ENCODE measurements at places on chromosomes 11 and 22.

DNA sequence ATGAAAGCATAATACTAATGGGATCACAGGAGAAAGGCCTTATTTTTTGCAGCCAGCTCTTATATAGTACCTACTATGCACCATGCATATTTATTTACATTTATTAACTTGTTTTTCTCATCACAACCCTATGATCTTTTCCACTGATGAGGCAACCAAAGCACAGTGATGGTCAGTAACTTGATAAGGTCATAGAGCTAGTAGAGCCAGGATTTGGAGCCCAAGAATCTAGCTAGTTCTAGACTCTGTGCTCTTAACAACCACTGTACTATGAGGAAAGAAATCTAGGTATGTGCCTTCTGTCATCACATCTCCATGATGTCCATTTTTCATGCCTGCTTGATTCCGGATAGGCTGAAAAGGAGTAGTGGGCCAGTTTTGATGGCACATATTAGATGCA is 24.0 kb upstream of the ABTB2 start:
- no peak for DNase-seq

DNA sequence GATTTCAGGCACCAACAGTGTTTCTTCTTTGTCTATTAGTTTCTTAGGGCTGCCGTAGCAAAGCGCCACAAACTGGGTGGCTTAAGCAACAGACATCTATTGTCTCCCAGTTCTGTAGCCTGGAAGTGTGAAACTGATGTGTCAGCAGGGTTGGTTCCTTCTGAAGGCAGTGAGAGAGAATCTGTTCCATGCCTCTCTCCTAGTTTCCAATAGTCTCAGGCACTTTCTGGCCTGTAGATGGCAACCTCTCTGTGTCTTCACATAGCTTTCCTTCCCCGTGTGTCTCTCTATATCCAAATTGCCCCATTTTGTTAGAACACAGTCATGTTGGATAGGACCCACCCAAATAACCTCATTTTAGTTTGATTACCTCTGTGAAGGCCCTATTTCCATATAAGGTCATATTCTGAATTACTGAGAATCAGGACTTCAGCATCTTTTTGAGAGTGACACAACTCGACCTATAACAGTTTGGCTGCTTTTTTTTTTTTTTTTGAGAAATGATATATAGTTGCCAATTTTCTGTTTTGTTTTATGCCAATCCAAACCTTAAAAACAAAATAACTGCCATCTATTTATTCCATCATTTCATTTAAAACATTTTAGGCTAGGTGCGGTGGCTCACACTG is 108.2 kb downstream of the SLC36A4 start:
- DNase-seq, result peak; percentile 36

- no peak for DNase-seq
These were observed 693 bp upstream of the PRR14L start for GRCh38 chr22:31750365-31751284.

DNA sequence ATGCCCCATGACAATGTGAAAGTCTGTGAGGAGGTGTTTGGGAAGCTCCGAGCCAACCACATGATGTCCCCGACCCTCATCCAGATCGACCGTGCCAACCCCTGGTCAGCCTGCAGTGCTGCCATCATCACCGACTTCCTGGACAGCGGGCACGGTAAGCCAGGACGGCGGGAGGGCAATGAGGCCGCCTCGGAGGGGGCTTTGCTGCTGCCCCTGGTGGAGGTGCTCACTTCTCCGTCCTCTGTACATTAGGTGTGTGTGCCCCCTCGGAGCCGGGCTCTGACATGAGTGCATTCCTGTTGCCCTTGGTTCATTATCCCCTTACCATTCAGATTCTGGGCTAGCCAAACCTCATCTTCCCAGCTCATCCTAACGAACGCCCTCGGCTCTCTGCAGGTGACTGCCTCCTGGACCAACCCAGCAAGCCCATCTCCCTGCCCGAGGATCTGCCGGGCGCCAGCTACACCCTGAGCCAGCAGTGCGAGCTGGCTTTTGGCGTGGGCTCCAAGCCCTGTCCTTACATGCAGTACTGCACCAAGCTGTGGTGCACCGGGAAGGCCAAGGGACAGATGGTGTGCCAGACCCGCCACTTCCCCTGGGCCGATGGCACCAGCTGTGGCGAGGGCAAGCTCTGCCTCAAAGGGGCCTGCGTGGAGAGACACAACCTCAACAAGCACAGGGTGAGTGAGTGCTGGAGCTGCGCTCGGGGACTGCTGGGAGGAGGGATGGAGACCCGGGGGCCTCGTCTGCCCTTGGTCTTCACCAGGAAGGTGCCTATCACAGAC is 13.8 kb downstream of the ADAMTS15 start:
- DNase-seq, result no peak

- DNase-seq, result no peak
These were observed 309.1 kb upstream of the C11orf87 start for GRCh38 chr11:109112821-109113280.

GRCh38 chr22:38832005-38832978 is 11.5 kb downstream of the NPTXR start:
- DNase-seq, result no peak

- DNase-seq, result no peak
These were observed 30.9 kb downstream of the MICAL2 start for GRCh38 chr11:12141283-12141682.

- DNase-seq, result no peak
These were observed 305.7 kb downstream of the BLID start for GRCh38 chr11:121810291-121810690.

DNA sequence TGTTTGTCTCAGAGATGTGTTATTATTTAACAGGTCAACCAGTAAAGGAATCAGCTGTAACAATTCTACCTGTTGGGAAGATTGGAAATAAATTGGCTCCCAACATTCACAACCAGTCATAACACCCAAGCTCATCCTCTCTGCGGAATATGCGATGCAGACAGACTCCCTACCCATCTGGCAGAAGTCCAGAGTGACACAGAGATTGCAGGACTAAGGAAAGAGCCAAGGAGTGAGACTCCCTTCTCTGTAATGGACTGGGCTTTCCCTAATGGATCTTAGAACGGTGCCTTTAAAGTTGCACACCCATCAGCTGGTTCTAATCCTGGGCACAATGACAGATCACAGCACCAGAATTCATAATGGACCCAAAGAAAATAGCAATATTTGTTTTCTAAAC is 27.8 kb upstream of the UBASH3B start:
- DNase-seq, result no peak

- DNase-seq, result no peak
These were observed 93.1 kb downstream of the NAT10 start for GRCh38 chr11:34198523-34198922.

- DNase-seq, result no peak
These were observed 109.4 kb upstream of the OR4B1 start for GRCh38 chr11:48107188-48107704.

- peak; percentile 93 for DNase-seq
These were observed at the start of gene UFD1 for GRCh38 chr22:19478901-19479354. Gene UFD1, minus strand, starts transcription at chr22:19479193. Its CDS starts 108 bp downstream, at chr22:19479085.

DNA sequence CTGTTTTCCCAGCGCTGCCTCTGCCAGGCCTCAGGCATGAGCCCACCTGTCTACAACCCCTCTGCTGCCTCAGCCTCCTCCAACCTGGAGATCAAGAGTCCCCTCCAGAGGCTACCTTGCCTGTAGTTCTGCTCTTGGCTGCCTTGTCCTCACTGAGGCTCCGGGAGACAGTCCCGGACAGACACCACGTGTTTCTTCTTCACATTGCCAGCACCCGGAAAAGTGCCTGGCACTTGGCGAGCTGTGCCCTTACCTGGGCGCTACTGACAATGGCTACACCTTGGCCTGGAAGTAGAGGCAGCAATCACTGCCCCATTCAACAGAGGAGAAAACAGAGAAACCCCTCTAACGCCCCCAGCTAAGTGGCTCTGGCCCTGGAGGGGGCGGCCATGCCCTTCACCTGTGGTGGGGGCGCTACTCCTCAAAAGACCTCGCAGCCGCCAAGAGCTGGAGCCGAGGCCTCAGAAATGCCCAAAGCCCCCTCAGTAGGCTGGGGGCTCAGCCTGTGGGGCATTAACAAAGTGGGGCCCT is 3.0 kb upstream of the NAP1L4 start:
- DNase-seq, result no peak

DNA sequence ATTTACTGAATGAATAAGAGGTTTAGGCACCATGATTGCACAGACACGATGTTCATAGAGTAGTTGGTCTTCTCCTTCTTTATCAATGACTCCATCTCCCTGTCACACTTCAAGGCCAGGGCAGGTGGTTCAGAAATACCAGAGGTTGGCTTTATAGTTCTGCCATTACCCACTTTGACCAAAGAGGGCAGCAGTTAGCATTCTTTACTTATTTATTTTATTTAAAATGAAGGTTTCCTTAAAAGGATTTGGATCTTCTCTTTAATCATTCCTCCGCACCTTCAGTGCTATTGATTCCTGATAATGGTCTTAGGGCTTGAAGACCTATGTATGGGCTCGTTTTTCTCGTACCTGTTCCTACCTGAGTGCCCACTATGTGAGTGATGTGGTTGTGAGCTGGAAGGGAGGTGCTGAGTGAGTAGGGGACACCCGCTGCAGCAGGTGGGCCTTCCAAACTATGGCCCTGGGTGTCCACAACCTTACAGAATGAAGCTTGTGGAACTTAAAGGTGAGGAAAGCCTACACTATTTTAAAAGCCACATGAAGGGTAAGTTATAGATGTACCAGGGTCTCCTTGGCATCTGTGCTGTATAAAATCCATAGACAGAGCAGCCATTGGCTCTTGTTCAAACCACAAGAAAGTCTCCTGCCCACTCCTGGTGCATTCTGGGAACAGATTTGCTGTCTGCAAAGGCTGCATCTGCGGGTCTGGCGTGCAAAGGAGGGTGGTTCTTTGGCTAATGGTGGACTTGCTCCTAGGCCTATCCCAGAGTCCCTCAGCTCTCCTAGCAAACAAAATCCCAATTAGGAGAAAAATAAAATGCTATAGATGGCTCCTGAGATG is 35.0 kb downstream of the TIMP3 start:
- peak; percentile 52 for DNase-seq

DNA sequence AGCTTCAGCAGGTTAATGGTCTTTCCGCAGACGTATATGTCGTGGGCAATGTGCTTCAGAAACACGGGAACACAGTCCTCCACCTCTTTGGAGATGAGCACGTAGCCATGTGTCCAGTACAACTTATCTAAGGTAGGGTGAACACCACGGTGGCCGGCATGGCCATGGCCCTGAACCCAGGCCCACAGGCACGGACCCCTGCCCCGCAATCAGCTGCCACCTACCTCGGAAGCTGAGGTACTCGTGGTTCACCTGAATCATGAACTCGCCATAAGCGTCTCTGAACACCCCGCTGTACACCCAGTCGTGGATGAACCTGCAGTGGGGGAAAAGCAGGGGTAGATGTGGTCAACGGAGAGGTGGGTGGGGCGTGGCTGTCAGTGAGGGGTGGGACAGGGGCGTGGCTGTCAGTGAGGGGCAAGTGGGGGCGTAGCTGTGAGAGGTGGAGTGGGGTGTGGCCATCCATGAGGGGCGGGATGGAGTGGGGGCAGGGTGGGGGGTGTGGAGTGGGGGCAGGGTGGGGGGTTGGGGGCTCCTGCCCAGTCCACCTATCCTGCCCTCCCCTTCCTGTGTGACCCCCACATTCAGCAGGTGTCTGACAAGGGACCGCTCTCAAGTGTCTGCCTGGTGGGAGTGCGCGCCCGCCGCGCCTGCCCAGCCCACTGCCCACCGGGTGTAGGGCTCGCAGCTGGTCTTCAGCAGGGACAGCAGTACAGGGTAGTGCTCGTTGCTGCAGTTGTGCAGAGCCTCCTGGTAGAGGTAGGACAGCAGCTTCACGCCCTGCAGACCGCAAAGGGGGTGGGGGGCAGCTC is 18.6 kb downstream of the TUBGCP6 start:
- DNase-seq, result no peak

DNA sequence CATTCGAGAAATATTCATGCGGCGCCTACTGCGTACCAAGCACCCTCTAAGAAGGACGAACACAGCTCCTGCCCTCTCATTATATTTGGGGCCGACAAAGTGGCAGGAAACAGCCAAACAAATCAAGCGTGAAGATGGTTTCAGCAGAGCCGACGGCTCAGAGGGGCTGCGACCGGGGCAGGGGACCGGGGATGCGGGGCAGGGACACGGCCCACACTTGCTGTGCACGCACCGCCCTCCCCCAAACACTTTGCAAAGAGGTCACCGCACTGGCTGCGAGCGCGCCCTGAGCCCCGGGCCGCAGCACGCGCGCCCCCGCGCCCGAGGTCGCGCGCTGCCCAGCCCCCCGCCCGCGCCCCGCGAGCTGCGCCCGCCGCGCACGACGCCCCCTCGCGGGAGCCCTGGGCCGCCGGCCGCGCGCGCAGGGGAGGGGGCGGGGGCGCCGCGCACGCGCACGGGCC is 255 bp upstream of the SYNGR1 start:
- DNase-seq, result peak; percentile 97

DNA sequence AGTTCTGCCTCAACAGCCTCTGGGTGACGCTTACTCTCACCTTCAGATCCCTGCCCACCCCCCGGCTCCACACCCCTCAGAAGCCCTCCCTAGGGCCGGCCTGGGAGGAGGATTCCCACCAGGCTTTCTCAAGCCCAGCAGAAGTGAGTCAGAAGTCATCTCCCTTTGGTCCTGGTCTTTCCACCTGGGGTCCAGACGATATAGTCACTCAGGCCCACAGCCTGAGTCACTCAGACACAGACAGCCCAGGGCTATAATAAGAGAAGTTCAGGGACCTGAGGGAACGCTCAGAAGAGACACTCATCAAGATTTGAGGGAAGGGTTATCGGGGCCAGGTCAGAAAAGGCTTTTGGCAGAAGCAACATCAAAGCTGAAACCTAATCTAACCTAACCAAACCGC is 127.1 kb downstream of the SPATA19 start:
- no peak for DNase-seq

GRCh38 chr22:20885557-20886323 is 26.9 kb downstream of the SNAP29 start:
- DNase-seq, result peak; percentile 76

DNA sequence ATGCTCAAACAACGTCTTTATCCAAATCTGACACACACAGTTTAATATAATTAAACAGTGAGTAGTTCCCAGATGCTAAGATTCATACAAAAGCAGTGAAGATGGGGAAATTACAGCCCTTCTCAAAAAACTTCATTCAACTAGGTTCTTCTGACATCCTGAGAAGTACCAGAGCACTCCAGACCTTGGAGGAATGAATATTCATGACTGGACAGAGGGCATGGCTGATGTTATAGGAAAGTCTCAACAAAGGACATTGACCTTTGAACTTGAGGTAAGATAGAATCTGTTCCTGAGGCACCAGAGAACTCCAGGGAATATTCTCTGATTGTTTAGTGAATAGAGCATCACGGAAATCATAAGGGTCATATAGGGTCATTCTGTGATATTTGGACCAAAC is 106.4 kb upstream of the SLC5A12 start:
- no peak for DNase-seq

DNA sequence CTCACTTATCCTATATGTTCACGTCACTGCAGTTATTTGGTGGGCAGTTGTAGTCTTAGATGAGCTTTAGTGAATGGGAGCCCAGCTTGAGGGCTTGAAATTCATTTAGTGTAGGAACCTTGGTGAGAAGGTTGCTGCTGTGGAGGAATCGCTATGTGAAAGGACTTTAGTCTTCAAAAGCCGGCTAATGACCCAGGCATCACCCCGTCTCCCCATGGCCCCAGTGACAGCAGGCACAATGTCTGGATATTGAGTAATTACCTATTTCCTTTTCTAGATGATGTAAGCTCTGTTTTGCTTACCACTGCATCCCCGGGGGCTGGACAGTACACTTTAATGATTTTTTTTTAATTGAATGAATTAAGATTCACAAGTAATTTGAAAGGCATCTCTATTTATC is 283.2 kb downstream of the ST3GAL4 start:
- DNase-seq, result no peak

- DNase-seq, result no peak
These were observed 48.2 kb downstream of the ELFN2 start for GRCh38 chr22:37379085-37379484.
